Activated CD4-positive, alpha-beta memory T cell treated with anti-CD3 and anti-CD28 coated beads, Interleukin-2, amount 10 ng/mL, durations not matched to agents 7 days and 5 days (primary cell): ENCODE measurements at places on chromosomes 1 and 21.

DNA sequence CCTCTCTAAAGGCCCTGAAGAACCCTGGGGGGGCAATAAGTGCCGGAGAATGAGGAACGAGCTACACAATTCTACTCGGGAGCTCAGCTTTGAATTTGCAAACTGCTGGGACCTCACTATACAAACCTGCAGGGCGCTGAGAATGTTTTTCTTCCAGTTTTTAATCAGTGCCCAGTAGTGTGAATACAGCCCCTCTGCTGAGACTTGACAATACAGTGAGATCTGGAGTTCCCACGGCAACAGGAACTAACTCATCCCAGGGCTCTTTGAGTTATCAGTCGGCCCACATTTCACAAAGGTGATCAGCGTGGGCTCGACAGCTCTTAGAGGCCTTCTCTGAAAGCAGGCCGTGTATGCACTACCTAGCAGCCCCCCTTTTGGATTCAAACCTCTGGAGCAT, 41.7 kb downstream of the TMEM53 start:
- H3K4me1 ChIP-seq = peaks cover 40% of the 10 kb centered on the region
- H3K27me3 ChIP-seq = no peaks in the 10 kb centered on the region
- peak overlapping the region; percentile 90 for H3K4me3 ChIP-seq
- peaks cover 47% of the 10 kb centered on the region for H3K36me3 ChIP-seq

- peaks cover 28% of the 10 kb centered on the region for H3K27me3 ChIP-seq
- no peak within 1 kb of the TSS for H3K4me3 ChIP-seq
- peaks cover 4% of the 10 kb centered on the region for H3K36me3 ChIP-seq
- no peak for DNase-seq
Measured at GRCh38 chr1:69567652-69568420, at the start of gene LRRC7. Gene LRRC7 (plus strand): TSS chr1:69567922. CDS start chr1:69568640, 718 bp downstream.

DNA sequence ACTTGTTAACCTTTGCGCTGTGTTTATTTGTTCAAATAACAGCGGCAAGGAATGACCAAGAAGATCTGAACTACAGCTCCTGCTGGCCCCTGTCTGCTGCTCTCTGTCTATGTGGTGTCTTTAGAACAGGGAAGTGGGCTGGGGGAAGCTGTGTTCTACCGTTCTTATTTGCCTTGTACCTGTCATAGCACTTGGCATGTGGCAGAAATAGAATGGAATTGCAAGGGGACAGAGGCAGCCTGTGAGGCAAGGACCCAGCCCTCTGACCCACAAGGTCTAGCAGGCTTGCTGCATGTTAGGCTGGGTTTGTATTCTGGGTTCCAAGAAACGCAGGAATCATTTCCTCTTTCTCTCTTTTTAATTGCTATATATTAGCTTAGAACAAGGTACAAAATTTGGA, 20.7 kb downstream of the HMGCS2 start:
- H3K27me3 ChIP-seq = peaks cover 33% of the 10 kb centered on the region
- no peak for DNase-seq
- peaks cover 10% of the 10 kb centered on the region for H3K36me3 ChIP-seq

GRCh38 chr1:116664366-116664977, 3.1 kb downstream of the IGSF3 start:
- peaks cover 40% of the 10 kb centered on the region for H3K27me3 ChIP-seq
- no peaks in the 10 kb centered on the region for H3K36me3 ChIP-seq
- peaks cover 8% of the 10 kb centered on the region for H3K4me1 ChIP-seq
- H3K4me3 ChIP-seq = no peak overlapping the region
- DNase-seq = no peak

DNA sequence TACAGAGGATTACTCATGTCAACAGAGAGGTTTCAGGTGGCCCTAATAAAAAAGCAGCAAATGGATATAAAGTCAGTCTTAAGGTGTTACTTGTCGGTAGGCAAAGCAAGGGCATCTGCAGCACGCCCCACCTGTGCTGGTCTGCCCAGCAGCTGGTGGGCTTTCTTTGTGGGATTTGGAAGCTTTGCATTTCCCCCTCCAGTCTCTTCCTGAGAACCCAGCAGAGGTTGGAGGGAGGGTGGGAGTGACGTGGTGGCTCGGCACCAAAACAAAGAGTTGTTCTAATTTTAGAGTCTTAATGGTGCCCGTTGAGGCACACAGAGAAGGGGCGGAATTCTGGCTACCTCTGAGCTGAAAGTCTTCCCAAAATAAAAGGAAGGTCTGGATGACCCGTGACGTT, 4.8 kb upstream of the PCBP3 start:
- no peak overlapping the region for H3K27ac ChIP-seq
- H3K4me1 ChIP-seq = peaks cover 13% of the 10 kb centered on the region
- DNase-seq = no peak
- no peak overlapping the region for H3K4me3 ChIP-seq

DNA sequence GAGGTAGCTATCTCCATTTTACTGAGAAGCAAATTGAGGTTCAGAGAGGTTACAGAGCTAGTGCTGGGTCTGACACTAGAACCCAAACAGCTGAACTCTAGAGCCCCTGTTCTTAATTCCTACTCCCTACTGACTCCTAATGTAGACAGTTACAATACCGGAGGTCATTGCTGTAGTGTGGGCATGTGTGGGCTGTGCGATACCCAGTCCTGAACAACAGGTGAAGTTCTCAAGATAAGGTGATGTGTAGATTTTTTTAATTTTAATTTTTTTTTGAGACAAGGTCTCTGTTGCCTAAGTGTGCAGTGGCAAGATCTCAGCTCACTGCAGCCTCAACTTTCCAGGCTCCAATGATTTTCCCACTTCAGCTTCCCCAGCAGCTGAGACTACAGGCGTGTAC, 1.6 kb upstream of the RHOC start:
- H3K27ac ChIP-seq = no peak overlapping the region
- peak overlapping the region; percentile 73 for H3K4me3 ChIP-seq
- peaks cover 38% of the 10 kb centered on the region for H3K4me1 ChIP-seq
- DNase-seq = no peak
